C1 segment of cervical spinal cord (tissue), 14 donors: ENCODE measurements at places on chromosomes 3 and 15.

DNA sequence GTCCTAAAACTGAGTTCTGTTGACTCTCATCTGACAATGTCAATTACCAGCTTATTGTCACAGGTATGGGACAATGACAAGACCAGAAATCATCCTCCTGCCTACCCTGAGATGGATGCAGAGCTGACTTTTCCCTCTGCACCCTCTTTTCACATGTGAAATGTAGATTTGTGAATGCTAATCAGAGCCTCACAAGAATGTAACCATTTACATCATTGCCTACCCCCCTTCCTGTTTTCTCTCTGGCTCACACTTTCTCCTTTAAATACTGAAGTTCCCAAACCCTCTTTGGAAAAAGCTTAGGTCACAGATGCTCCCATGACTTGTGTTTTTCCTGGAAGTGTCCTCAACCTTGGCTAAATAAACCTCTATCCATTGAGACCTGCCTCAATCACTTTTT is 228.2 kb downstream of the MYRIP start:
- no peak for DNase-seq

- DNase-seq = no peak
These were observed 527.9 kb upstream of the TBL1XR1 start for GRCh38 chr3:177725165-177725564.

DNA sequence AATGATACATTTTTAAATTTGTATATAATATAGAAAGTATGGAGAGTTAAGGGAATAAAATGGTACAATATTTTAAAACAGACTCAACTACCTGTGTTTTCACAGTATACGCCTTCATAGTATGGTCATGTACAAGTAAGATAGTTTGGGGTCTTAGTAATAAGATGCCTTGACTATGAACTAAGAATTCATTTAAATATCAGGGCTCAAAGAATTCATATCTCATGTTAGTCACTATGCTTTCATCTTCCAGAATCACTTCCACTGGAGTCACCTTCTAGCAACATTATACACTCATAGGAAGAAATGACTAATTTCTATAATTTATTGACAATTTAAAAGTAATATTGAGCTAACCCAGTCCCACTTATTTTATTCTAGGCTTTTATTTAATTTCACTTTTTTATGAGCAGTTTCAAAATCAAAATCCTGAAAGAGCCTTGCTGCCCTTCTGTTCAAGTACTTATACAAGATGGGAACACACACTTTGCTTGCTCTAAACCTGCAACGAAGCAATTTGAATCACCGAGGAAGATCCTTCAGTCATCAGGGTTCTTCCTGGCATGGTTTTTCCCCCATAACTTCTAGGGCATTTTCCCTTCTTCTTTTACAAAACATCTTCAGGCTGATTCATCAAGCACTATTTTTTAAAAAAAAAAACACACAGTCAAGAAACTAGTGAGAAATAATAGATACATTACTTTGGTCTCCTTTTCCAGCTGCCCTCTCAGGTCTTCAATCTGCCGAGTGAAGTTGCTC is 94.1 kb downstream of the MYH15 start:
- no peak for DNase-seq

GRCh38 chr15:91348752-91349500 is 248.9 kb downstream of the SV2B start:
- no peak for DNase-seq

- no peak for DNase-seq
These were observed 45.4 kb upstream of the TERB2 start for GRCh38 chr15:44910981-44911625.

DNA sequence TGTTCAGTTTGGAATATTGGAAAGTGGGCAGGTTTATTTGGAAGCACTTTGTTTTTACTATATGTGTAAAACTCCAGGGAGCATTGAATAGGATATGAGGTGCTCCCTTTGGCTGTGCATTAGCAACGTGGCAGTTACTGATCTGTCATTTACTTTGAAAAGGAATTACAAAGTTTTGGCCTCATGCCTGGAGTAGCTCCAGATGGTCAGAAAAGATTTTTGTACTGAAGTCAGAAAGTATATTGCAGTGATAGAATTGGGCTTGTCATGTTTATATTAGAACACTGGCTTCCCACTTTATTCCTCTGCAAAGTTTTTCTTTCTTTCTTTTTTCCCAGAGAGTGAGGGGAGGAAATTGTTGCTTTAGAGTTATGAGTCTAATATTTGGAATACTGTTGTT is 26.1 kb downstream of the FNDC3B start:
- no peak for DNase-seq

GRCh38 chr15:22888120-22888859 is 49.8 kb downstream of the NIPA2 start:
- DNase-seq = no peak

- DNase-seq = no peak
These were observed 135.4 kb downstream of the UACA start for GRCh38 chr15:70627734-70628548.

GRCh38 chr3:52453496-52454249 is at the start of gene TNNC1:
Gene TNNC1 (minus strand): TSS chr3:52454041. CDS start chr3:52454015, 26 bp downstream.
- DNase-seq = no peak

- DNase-seq = no peak
These were observed 40.8 kb downstream of the ZBTB11 start for GRCh38 chr3:101635954-101636798.

DNA sequence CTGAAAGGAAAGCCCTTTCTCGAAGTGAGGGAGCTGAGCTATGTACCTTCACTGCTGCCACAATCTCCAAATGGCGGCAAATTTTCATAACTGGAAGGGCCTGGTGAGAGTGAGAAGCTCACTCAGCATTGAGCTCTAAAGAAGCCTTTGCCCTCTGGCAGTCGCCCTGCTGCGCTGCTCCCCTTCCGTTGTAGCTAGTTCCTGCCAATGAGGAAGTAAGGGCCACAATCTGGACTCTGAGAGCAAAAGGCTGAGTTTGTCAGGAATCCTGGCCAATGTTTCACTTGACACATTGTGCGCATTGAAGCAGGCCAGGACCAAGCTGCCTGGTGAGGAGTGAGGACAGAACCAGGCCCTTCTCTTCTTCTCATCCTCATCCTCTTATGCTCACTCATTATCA is 579.5 kb downstream of the PDCD6IP start:
- DNase-seq = no peak

- DNase-seq = no peak
These were observed 24.5 kb downstream of the RASA2 start for GRCh38 chr3:141511361-141511760.

- no peak for DNase-seq
These were observed 38.8 kb upstream of the TNFSF10 start for GRCh38 chr3:172561897-172562640.

- DNase-seq = no peak
These were observed 63.8 kb downstream of the CASR start for GRCh38 chr3:122247087-122247824.

GRCh38 chr3:4888913-4889846 is 90.1 kb upstream of the BHLHE40 start:
- no peak for DNase-seq

- no peak for DNase-seq
These were observed 202.0 kb downstream of the UBE2E2 start for GRCh38 chr3:23405081-23405480.

GRCh38 chr3:45693941-45694521 is 4.8 kb downstream of the SACM1L start:
- no peak for DNase-seq

DNA sequence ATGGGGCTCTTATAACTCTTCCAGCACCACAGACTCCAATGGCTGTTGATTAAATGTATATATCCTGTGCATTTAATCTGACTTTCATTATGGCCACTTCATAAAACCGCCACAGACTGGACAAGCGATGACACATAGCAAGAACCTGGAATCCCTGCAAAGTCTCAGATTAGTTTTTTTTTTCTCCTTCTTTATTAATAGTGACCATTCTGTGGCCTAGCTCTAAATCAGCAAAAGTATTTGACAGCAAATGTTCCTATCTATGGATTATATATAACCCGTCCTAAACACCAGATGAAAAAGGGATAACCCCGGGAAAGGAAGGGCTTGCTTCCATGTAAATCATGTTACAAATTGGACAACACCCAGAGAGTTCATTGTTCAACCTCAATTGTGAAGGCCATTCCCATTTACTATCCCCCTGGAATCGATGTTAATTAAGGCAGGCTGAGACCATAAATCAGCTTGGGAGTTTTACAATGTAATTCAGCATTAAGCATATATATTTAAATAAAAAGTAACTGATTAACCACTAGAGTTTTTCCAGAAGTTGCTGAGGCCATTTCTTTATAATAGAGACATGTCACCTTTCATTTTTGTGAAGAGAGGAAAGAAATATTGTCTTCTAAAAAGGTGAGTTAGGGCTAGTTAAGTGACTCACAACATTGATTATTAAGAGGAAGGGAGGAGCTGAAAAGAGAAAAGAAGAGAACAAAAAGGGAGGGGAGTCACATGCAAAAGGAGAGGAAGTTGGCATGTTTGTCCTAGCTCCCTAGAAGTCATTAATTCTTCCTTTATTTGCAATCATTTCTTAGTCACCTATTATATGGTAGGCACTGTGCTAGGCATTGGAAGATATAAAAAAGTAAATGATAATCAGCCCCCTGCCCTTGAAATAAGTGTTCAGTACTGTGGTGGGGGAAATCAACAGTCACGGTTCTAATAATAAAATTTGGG is 26.2 kb downstream of the ALDH1A2 start:
- DNase-seq = no peak

GRCh38 chr3:183443395-183444385 is 15.3 kb upstream of the MCF2L2 start:
- no peak for DNase-seq

GRCh38 chr15:29795610-29796009 is 26.7 kb downstream of the TJP1 start:
- DNase-seq = no peak

DNA sequence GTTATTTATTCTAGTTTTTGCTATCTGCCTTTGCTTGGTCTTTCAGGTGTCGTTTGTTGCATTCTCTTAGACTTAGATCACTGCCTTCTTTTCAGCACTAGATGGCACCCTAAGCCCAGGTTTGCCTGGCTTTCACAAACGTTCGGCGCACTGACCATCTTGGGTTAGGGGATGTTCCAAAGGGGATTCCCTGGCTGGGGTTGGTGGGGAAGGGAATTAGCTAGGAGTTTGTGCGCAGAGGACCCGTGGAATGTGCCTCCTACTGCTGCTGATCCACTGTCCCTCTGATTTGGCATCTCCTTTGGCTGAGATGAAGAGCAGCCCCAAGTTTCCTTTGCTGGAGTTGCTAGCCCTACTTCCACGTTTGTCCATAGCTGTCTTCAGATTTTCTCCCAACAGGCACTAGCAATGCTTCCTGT is 33.9 kb downstream of the PFN2 start:
- no peak for DNase-seq
